ENCODE measurements at places on chromosomes 1 and 21.

DNA sequence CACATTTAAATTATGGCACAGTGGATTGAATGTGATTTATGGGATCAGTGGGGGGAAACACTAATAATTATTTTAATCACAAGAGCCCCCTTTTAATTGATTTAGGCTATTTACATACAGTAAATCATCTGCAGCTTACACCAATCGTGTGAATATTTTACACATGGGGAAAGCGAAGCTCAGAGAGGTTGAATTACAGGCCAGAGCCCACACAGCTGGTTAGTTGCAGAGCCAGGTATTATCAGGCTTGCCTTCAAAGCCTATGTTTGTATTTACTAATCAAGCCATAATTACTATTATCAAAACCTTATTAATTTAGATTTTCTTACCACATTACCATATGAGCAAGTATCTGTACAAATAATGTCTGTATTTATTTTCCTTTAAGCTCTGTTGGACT lies 749 bp downstream of the SDCCAG8 start:
- no peak for DNase-seq

DNA sequence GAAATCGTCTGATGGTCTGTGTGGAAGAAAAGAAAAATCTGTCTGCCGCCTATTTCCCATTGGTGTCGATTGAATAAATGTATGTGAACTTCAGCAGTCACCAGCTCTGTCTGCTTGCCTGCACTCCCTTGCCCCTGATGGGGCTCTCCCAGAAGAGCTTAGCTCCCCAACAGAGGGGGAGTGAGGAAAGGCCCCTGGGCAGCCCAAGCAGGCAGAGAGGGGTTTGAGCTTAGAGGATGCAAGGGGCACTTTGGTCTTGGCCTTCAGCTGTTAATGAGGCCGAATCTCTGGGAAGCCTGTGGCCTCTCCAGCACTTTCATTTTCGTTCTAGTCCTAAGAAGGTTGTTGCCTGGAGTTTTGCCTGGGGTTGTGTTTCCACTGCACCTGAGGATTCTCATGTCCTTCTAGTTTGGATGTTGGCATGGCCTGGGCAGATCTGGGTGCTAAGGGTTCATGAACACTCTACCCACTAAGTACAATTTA lies 2.8 kb downstream of the FOXD2 start:
- no peak for DNase-seq

- DNase-seq = no peak
Observed at GRCh38 chr21:38675182-38675824, 130.4 kb upstream of the ETS2 start.

GRCh38 chr1:52472384-52472783 lies 68.0 kb downstream of the PRPF38A start:
- no peak for DNase-seq

DNA sequence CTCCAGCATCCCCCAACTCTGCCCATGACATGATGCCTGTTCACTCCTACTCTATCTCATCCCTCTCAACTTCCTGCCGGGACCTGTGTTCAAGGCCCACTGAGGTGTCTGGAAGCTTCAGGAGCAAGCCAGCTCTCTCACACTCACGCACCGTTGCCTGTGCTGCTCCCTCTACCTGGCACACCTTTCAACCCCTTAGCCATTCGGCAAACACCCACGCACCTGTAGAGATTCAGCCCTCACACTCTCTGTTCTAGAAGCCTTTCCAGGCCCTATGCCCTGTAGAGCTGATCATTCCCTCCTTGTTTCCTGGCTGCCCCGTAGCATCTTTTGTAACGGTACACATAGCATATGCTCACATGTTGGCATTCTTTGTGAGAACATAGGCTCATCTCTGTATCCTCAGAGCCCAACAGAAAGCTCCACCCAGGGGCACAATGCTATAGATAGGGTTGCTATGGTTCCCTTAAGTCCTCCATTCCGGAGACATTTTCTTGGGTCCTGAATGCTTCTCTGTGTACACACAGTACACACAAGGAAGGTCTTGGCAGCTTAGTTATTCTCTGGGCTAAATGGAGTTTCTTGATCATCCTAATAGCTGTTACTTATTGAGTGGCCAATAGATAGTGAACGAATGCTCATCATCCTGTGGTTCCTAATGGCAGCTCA lies 1.3 kb downstream of the C8B start:
- DNase-seq = no peak

- no peak for DNase-seq
Observed at GRCh38 chr1:236156512-236157208, 14.3 kb downstream of the GPR137B start.

- no peak for DNase-seq
Observed at GRCh38 chr1:208298593-208299269, 54.5 kb upstream of the PLXNA2 start.

DNA sequence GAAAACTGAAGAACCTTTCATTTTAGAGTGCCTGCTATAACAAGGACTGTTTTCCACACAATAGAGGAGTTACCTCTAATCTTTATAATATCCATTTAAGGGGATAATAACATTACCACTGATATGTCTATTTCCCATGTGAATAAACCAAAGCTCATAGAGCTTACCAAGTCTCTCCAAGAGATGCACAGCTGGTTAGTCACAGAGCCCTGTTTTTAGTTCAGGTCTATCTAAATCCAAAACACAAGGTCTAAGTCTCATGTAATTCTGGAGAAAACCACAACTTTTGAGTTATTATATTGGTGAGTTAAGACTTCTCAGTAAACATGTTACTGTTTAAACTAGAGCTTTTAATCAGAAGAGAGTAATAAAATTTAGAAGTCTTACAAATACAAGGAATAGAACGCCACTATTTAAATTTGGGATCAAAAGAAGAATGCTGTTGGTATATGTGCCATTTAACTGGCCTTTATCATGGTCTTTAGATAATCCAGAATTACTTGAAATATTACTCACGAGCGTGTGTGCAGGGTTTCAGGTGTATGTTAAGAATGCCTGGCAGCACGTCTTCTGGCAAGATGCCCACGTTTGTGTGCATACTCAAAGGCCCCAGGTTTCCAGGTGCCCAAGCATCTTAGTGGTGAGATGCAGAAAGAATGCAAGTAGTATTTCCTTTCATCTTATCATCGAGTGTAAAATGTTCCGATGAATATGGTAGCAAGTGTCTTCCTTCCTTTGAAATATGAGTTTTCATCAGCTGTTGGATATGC lies 190.6 kb downstream of the FMN2 start:
- DNase-seq = no peak

DNA sequence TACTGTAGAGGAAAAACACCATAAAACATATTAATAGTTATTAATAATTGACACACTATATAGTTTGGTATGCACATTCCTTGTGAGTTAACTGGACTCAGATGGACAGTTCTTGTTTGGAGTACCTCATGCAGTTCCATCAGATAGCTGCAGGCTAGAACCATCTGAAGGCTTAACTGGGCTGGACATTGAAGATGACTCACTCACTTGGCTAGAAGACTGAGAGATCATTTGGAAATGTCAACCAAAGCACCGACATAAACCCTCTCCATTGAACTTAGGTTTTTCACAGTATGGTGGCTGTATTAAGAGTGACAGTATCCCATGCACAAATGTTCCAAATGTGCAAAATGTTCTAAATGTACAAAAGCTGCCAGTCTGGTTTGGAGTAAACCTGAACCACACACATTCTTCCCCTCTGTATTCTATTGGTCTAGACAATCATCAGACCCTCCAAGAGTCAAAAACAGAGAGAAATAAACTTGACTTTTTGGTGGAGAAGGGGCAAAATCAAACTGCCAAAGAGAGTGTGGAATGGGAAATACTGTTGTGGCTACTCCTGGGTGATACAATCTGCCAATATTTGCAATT lies 708.4 kb downstream of the KCNT2 start:
- DNase-seq = no peak

- DNase-seq = no peak
Observed at GRCh38 chr1:54275349-54275748, 75.4 kb downstream of the MRPL37 start.

DNA sequence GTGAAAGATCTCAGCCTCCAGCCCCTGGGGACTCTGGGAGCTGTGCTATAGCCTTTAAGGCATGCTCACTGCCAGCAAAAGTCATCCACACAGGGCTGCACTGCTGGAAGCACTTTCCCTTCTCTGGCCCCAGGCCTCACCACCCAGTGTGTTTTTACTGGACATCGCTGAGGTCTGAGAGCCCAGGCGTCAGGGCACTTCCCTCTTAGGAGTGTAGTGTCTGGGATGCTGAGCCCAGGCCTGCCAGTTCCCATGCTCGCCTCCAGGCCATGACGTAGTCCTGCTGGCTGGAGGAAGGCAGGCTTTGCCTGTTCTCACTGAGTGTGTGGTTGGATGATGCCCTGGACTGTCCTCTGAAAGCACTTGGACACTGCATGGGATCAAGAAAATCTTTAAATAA lies 101.2 kb downstream of the GDAP2 start:
- peak; percentile 91 for DNase-seq

GRCh38 chr21:45504021-45504515 lies 38.2 kb downstream of the SLC19A1 start:
- no peak for DNase-seq

GRCh38 chr1:51607681-51608095 lies 9.2 kb upstream of the OSBPL9 start:
- DNase-seq = no peak

GRCh38 chr1:18614069-18614735 lies 16.4 kb upstream of the PAX7 start:
- DNase-seq = no peak
